ENCODE measurements at places on chromosomes 1 and 21.

- H3K4me1 ChIP-seq: peaks cover 13% of the 10 kb centered on the region
- peak overlapping the region; percentile 100 for H3K27ac ChIP-seq
- H3K4me3 ChIP-seq: peak overlapping the region; percentile 83
- H3K27me3 ChIP-seq: no peaks in the 10 kb centered on the region
These were observed 1.3 kb upstream of the HMGN2 start for GRCh38 chr1:26470878-26471497.

- H3K27me3 ChIP-seq: peaks cover 5% of the 10 kb centered on the region
- H3K4me3 ChIP-seq: no peak overlapping the region
- H3K36me3 ChIP-seq: no peaks in the 10 kb centered on the region
- H3K27ac ChIP-seq: no peak overlapping the region
- H3K4me1 ChIP-seq: no peaks in the 10 kb centered on the region
- DNase-seq: no peak
These were observed 33.9 kb upstream of the CAMK1G start for GRCh38 chr1:209549443-209550205.

- DNase-seq: no peak
- no peak overlapping the region for H3K27ac ChIP-seq
- no peaks in the 10 kb centered on the region for H3K27me3 ChIP-seq
These were observed 349.7 kb downstream of the RWDD3 start for GRCh38 chr1:95583661-95584210.

GRCh38 chr1:180594723-180595122 lies 36.0 kb downstream of the OVAAL start:
- H3K4me3 ChIP-seq: no peak overlapping the region
- H3K36me3 ChIP-seq: no peaks in the 10 kb centered on the region
- no peak overlapping the region for H3K27ac ChIP-seq
- DNase-seq: no peak

GRCh38 chr1:14765773-14766172 lies 167.3 kb downstream of the KAZN start:
- H3K27ac ChIP-seq: no peak overlapping the region
- no peaks in the 10 kb centered on the region for H3K36me3 ChIP-seq
- no peak overlapping the region for H3K4me3 ChIP-seq
- peaks cover 20% of the 10 kb centered on the region for H3K27me3 ChIP-seq
- no peak for DNase-seq

DNA sequence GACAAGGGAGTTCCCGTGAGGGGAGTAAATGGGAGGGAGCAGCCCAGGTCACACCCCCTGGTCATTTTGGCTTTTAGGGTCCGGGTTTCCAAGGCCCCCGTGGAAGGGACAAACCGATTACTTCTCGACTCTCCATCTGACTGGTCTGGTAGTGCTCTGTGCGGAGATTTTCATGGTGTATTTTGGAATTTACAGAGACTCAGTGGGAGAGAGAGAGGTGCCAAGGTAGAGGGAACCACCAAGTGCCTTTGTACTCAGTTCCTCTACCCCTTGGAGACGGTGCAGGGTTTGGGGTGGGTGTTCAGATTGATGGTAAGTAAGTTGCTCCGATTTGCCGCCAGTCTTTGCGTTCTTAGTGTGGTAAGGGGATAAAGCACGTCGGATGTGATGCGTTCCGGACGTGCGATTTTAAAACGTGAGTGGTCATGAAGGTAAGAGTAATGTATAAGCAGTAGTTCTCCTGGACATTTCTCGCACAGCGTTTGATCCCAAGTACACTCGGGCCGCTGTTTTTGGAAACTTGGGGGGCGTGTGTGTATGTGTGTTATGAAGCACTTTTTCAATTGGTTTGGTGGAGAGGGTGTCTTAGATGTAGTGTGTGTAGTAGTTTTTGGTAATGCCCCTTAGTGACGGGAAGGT lies 682 bp downstream of the SUCO start:
- no peaks in the 10 kb centered on the region for H3K36me3 ChIP-seq
- peak overlapping the region; percentile 90 for H3K4me3 ChIP-seq
- no peaks in the 10 kb centered on the region for H3K27me3 ChIP-seq
- H3K4me1 ChIP-seq: no peaks in the 10 kb centered on the region
- peak overlapping the region; percentile 77 for H3K27ac ChIP-seq

GRCh38 chr1:209104646-209105045 lies 478.9 kb upstream of the CAMK1G start:
- peaks cover 4% of the 10 kb centered on the region for H3K27me3 ChIP-seq
- H3K4me1 ChIP-seq: no peaks in the 10 kb centered on the region
- no peak overlapping the region for H3K4me3 ChIP-seq
- no peak overlapping the region for H3K27ac ChIP-seq
- no peaks in the 10 kb centered on the region for H3K36me3 ChIP-seq

GRCh38 chr1:7348073-7348472 lies 423.0 kb upstream of the VAMP3 start:
- no peaks in the 10 kb centered on the region for H3K4me1 ChIP-seq
- no peak overlapping the region for H3K4me3 ChIP-seq
- H3K36me3 ChIP-seq: no peaks in the 10 kb centered on the region
- no peak overlapping the region for H3K27ac ChIP-seq
- H3K27me3 ChIP-seq: no peaks in the 10 kb centered on the region

DNA sequence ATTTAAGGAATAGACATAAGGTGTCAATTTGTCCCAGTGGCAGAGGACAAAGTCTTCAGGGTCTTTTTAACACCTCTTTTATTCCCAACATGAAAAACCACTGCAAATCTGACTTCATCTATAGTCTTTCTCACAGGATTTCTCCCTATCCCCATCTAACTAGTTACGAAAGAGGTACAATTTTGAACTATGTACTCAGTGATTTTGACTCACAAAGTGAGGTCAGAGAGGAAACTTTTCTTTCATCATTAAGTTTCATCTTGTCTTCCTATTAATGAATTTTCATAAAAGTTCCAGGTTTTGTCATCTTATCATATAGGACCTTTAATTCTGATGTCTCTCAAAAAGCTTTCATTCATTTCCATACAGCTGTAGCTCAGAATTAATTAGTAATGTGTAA lies 63.3 kb downstream of the ASH1L start:
- no peak overlapping the region for H3K4me3 ChIP-seq
- H3K36me3 ChIP-seq: no peaks in the 10 kb centered on the region
- no peak overlapping the region for H3K27ac ChIP-seq
- H3K4me1 ChIP-seq: no peaks in the 10 kb centered on the region
- no peaks in the 10 kb centered on the region for H3K27me3 ChIP-seq
- no peak for DNase-seq

GRCh38 chr21:43575473-43575844 lies 83.8 kb downstream of the HSF2BP start:
- no peak for DNase-seq
- H3K27ac ChIP-seq: no peak overlapping the region
- no peaks in the 10 kb centered on the region for H3K27me3 ChIP-seq
- H3K4me3 ChIP-seq: no peak overlapping the region
- no peaks in the 10 kb centered on the region for H3K36me3 ChIP-seq
- H3K4me1 ChIP-seq: no peaks in the 10 kb centered on the region

GRCh38 chr1:211843018-211843417 lies 12.5 kb upstream of the LPGAT1 start:
- H3K36me3 ChIP-seq: no peaks in the 10 kb centered on the region
- no peaks in the 10 kb centered on the region for H3K27me3 ChIP-seq
- H3K27ac ChIP-seq: no peak overlapping the region
- no peak overlapping the region for H3K4me3 ChIP-seq

GRCh38 chr1:165468726-165469249 lies 23.9 kb upstream of the RXRG start:
- peaks cover 72% of the 10 kb centered on the region for H3K27me3 ChIP-seq
- no peak overlapping the region for H3K27ac ChIP-seq
- no peak overlapping the region for H3K4me3 ChIP-seq
- no peak for DNase-seq

GRCh38 chr1:42593486-42594100 lies 64.6 kb upstream of the PPIH start:
- no peak for DNase-seq
- no peaks in the 10 kb centered on the region for H3K27me3 ChIP-seq
- no peaks in the 10 kb centered on the region for H3K4me1 ChIP-seq
- no peaks in the 10 kb centered on the region for H3K36me3 ChIP-seq
- H3K4me3 ChIP-seq: no peak overlapping the region

- no peaks in the 10 kb centered on the region for H3K4me1 ChIP-seq
- no peaks in the 10 kb centered on the region for H3K27me3 ChIP-seq
- no peak overlapping the region for H3K4me3 ChIP-seq
- H3K36me3 ChIP-seq: no peaks in the 10 kb centered on the region
These were observed 77.1 kb downstream of the IFI44 start for GRCh38 chr1:78726686-78727085.

DNA sequence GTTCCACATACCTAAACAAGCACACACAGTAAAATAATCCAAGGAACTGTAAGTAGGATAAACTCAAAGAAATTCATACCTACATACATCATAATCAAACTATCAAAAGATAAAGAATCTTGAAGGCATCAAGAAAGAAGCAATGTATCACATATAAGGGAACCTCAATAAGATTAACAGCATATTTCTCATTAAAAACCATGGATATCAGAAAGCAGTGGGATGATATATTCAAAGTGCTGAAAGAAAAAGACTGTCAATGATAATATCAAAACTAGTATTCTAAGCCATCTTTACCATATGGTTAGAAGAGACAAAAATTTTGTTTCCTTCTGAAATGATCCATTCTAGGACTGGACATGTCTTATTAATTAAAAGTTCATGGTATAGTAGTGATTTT lies 37.1 kb upstream of the ADAM30 start:
- peaks cover 42% of the 10 kb centered on the region for H3K36me3 ChIP-seq
- H3K4me3 ChIP-seq: no peak overlapping the region
- no peak overlapping the region for H3K27ac ChIP-seq
- no peak for DNase-seq

- DNase-seq: no peak
- no peak overlapping the region for H3K27ac ChIP-seq
- no peaks in the 10 kb centered on the region for H3K36me3 ChIP-seq
- H3K4me1 ChIP-seq: no peaks in the 10 kb centered on the region
These were observed 110.6 kb downstream of the USP25 start for GRCh38 chr21:15840406-15840805.

DNA sequence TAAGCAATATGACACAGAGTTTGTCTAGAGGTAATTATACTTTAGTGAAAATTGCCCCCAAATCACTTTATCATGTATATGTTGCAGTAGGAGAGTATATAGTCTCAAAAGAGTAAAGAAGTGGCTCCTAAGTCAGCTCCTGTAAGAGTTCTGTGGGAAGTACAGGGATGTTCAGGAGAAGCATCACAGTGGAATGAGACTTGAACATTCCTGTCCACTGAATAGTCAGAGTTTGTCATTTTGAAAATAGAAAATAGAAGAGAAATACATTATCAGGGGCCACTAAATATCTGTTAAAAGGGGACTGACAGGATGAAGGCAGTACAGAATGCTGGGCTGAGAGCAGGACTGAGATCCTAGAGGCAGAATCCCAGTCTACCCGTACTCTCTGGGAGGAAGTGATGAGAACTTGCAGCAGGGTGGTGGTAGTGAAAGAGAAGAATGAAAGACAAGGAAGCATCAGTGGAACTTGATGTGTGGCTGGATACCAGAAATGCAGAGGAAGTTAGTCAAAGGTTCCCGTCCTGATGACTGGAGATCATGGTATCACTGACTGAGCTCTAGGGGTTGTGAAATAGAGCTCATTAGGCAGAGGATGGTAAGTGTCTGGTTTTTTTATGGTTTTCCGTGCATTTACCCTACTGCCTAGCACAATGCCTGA lies 153.4 kb downstream of the FMN2 start:
- no peak overlapping the region for H3K4me3 ChIP-seq
- no peaks in the 10 kb centered on the region for H3K36me3 ChIP-seq
- H3K27ac ChIP-seq: no peak overlapping the region

GRCh38 chr1:19981170-19981506 lies 1.7 kb upstream of the PLA2G2A start:
- no peaks in the 10 kb centered on the region for H3K36me3 ChIP-seq
- no peaks in the 10 kb centered on the region for H3K27me3 ChIP-seq
- no peaks in the 10 kb centered on the region for H3K4me1 ChIP-seq
- no peak overlapping the region for H3K27ac ChIP-seq
- no peak overlapping the region for H3K4me3 ChIP-seq
- no peak for DNase-seq

- H3K4me3 ChIP-seq: peak overlapping the region; percentile 93
- H3K27ac ChIP-seq: no peak overlapping the region
- peaks cover 3% of the 10 kb centered on the region for H3K36me3 ChIP-seq
- no peak for DNase-seq
- no peaks in the 10 kb centered on the region for H3K27me3 ChIP-seq
- peaks cover 19% of the 10 kb centered on the region for H3K4me1 ChIP-seq
These were observed 1.8 kb downstream of the CD46 start for GRCh38 chr1:207753611-207754010.

DNA sequence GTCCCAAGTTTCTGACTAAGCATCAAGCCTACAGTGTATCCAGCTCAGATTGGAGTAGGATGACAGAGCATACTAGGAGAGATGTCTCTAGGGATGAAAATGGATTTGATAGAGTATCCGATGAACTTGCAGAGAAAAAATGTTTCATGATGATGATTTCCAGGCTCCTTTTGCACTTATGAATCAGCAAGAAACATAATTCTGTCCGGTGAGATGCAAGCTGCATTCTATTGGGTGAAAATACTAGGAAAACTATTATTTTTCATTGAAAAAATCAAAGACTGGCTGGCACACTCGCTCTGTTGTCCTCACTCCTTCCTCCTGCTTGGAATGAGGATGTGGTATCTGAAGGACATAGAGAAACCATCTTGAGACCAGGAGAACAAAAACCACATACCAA lies 35.4 kb upstream of the RAB3GAP2 start:
- H3K36me3 ChIP-seq: no peaks in the 10 kb centered on the region
- DNase-seq: no peak
- H3K4me3 ChIP-seq: no peak overlapping the region
- no peak overlapping the region for H3K27ac ChIP-seq
- H3K4me1 ChIP-seq: no peaks in the 10 kb centered on the region
- no peaks in the 10 kb centered on the region for H3K27me3 ChIP-seq

DNA sequence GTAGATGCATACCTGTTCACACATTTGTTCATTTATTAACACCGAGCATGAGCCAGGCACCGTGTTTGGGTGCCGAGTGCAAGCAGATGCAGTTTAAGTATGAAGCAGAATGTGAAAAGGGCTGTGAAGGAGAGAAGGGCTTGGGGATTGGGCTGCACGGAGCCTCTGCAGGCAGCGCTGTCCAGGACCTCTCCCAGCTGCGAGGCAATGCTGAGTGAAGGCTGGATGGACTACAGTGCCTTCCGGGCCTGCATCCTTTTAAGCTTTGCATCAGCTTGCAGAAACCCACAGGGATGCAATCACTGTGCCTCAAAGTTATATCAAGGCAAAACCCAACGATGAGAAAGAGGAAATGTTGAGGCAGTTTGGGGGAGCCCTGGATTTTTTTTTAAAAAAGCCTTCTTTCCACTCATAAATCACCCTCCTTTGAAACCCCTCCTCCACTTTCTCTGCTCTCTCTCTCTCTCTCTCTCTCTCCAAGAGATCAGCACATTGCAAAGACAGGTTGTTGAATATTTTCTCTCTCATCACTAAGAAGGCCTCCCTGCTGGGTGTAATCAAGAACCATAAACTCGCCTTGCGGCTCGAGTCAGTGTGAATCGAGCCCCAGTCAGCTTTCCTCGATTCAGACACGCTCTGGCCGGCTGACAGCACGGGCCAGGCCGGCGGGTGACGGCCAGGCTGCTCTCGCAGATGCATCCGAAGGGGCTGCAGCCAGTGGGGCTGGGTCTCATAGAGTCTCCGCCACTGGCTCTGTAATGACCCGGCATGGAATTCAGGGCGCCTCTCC lies 89.2 kb upstream of the POU3F1 start:
- H3K4me3 ChIP-seq: no peak overlapping the region
- H3K4me1 ChIP-seq: peaks cover 13% of the 10 kb centered on the region
- no peaks in the 10 kb centered on the region for H3K36me3 ChIP-seq
- no peak for DNase-seq

GRCh38 chr1:188043536-188044245 lies 1214.9 kb downstream of the PLA2G4A start:
- H3K4me3 ChIP-seq: no peak overlapping the region
- no peaks in the 10 kb centered on the region for H3K4me1 ChIP-seq
- no peaks in the 10 kb centered on the region for H3K36me3 ChIP-seq
- DNase-seq: no peak
- H3K27me3 ChIP-seq: no peaks in the 10 kb centered on the region
- H3K27ac ChIP-seq: no peak overlapping the region
